ENCODE measurements at places on chromosomes 4 and X.

DNA sequence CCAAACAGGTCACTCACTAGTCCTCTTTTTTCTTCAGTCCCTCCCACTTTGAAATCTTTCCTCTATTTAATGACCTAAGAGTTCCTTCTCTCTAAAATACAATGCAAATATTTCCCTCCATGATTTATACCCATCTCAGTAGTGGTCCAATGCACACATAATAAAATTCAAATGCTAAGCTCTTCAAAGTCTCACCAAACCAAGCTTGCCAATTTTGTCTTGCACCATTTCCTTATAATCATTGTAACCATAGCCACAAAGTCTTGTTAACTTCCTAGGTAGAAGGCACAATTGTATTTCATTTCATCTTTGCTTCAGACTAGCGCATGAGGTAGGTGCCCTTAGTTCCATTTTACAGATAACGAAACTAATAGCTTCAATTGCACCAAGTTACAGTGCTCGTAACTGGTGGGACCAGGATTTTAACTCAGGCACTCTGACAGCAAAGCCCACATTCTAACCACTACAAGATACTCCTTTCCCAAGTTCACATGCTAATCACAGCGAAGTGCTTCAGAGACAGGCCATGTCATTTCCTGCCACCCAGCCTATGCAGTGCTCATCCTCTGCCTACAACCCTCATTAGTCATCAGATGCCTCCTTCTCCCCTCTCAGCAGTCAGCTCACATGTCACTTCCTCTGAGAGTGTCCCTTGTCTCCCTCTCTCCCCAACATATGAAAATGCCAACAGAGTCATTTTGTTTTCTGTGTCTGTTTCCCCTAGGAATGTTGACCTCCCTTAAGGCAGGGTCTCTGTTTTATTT, 66.9 kb upstream of the PPARGC1A start:
- DNase-seq, result no peak

GRCh38 chr4:105707782-105708180, 708 bp downstream of the INTS12 start:
- DNase-seq, result no peak

GRCh38 chr4:183618681-183619080, 40.3 kb downstream of the RWDD4 start:
- no peak for DNase-seq

- DNase-seq, result peak; percentile 21
Observed at GRCh38 chrX:110588164-110588563, 207.5 kb downstream of the CHRDL1 start.

- no peak for DNase-seq
Observed at GRCh38 chr4:58144721-58145120, 1034.5 kb upstream of the IGFBP7 start.

- no peak for DNase-seq
Observed at GRCh38 chrX:39809331-39809730, 288.4 kb downstream of the BCOR start.

DNA sequence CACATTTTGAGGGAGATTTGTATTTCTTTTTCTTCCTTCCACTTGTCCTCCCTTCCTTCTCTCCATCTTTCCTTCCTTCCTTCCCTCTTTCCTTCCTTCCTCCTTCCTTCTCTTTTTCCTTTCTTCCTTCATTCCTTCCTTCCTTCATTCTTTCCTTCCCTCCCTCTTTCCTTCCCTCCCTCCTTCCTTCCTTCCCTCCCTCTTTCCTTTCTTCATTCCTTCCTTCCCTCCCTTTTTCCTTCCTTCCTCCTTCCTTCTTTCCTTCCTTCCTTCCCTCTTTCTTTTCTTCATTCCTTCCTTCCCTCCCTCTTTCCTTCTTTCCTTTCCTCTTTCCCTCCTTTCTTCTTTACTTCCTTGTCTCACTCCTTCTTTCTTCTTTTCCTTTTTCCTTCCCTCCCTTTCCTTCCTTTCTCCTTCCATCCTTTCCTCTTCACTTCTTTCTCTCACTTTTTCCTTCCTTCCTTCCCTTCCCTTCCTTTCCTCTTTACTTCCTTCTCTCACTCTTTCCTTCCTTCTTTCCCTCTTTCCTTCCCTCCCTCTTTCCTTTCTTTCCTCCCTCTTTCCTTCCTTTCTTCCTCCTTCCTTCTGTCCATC, 74.4 kb downstream of the DHRSX start:
- no peak for DNase-seq

DNA sequence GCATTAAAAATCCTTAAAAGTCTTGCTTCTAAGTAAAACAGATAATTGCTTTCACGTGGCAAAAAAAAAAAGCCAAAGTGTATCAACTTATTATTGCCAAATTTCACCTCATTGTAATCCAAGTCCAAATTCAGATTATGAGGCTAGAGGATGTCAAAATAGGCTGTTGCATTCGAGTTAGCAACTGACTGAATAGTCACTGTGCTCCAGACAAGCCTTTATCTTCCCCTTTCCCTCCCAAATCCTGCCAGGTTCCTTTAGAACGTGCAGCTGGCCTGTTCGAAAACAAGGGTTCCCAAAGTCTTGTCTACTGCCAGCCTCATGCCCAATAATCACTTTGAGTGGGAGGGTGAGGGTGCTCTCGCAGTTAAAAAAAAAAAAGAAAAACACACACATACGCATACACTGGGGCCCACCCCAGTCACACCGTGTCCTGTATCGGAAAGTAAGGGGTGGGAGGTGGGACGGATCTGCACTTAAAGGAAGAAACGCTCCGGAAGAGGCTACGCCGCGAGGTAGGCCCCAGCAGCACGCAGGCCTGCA, 603 bp downstream of the MAD2L1 start:
- DNase-seq, result no peak

DNA sequence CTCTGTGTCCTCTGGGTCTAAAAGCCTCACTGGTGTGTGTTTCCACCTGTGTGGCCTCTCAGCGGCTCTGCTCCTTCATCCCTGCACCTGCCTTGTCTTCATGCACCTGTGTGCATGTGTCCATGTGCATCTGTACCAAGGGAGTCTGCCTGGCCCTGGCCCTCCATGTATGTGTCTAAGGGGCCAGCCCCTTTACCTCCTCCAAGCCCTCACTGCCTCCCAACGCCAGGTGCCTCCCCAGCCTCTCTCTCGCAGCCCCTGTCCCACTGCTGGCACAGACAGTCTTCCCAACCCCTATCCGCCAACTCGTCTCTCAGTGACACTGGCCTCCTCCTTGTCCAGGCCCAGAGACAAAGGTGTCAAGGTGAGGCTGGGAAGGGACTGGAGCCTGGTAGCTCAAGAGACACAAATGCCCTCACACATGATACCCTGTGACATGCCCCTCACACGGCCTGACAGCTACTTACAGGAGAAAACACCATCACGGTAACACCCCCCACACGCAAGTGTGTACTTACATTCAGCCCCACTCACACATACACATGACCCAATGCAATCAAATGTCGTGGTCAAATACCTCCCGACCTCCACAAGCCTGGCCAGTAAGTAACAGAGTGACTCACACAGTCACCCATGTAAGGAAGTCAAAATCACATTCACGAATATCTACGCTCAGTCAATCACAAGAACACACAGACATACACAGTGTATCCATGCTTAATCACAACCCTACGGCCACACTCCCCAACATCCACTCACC, 11.4 kb downstream of the L1CAM start:
- no peak for DNase-seq

GRCh38 chrX:45230410-45230809, 29.7 kb upstream of the DIPK2B start:
- no peak for DNase-seq

DNA sequence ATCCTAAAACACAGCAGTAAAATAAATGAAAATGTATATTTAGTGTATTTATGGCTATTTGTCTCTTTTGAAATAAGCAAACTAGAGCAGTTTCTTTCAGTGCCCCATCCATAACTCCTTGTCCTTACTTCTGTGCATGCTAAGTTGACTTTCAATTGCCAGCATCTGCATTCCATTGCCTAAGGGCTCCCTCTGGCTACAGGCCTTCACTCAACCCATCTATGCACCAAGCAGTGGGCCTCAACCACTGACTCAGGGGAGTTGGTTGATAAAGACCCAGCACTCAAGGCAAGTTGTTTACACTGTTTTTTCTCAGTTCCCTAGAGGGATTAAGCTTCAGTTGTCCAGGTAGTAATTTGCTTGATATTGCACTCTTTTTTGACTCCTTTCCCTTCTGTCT, 265.7 kb downstream of the IQCM start:
- DNase-seq, result peak; percentile 2

- no peak for DNase-seq
Observed at GRCh38 chrX:29172880-29173279, 585.6 kb downstream of the IL1RAPL1 start.
